ENCODE measurements at places on chromosomes 7 and 10. TPM values are rescaled to one million over a fixed set of nuclear protein-coding genes. Genes with fewer than 3 reads are reported as not detected.

ZNF735 gene
- not detected for total RNA-seq

- DNase-seq: no peak
- no peaks in the 10 kb centered on the region for H3K27me3 ChIP-seq
- no peak overlapping the region for H3K4me3 ChIP-seq
- no peak overlapping the region for H3K27ac ChIP-seq
- no peaks in the 10 kb centered on the region for H3K4me1 ChIP-seq
Observed at GRCh38 chr7:26500749-26501352, 209.2 kb downstream of the SNX10 start.

- DNase-seq: no peak
- H3K4me3 ChIP-seq: no peak overlapping the region
- H3K36me3 ChIP-seq: peaks cover 66% of the 10 kb centered on the region
- H3K27ac ChIP-seq: no peak overlapping the region
Observed at GRCh38 chr7:98192781-98193457, 18.3 kb upstream of the BHLHA15 start.

DNA sequence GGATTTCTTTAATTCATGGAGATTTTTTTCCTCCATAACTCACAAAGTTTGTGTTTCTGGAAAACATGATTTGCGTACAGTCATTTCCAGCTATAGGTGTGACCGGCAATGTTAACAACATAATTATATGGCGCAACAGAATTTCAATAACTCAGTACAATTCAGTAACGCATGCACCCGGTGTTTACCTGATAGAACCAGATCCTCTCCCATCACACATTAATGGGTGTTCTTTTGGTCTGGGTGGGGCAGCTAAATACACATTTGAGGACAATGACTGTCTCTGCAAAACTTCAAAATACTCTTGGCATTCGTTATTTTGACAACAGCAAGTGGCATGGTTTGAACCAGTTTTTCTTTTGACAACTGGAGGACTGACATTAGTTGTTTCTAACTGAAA, 102.3 kb downstream of the KLF6 start:
- H3K27ac ChIP-seq: no peak overlapping the region
- no peak for DNase-seq
- H3K36me3 ChIP-seq: no peaks in the 10 kb centered on the region
- no peaks in the 10 kb centered on the region for H3K27me3 ChIP-seq
- no peaks in the 10 kb centered on the region for H3K4me1 ChIP-seq

- no peaks in the 10 kb centered on the region for H3K36me3 ChIP-seq
- peak overlapping the region; percentile 3 for H3K4me3 ChIP-seq
Observed at GRCh38 chr7:4707217-4707741, 25.2 kb downstream of the FOXK1 start.

LRRN3 gene
- 6.1 TPM for total RNA-seq

DNA sequence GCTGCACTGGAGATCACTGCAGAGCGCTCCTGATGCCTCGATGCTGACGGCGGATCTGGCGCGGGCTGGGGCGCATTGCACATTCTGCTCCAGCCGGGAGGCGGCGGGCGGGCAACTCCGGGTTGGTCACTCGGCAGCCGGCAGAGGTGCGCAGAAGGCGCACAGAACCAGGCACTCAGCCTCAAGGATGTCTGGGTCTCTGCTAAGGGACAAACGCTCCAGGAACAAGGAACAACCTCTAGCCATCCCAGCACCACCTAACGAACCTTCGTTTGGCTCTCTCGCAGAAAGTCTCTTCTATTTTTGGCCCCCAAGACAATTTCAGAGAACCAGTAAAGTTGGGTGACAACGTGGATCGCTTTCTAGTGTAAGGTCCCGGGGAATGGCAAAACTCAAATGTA, 254.6 kb downstream of the OTUD1 start:
- H3K27me3 ChIP-seq: peaks cover 52% of the 10 kb centered on the region
- H3K36me3 ChIP-seq: no peaks in the 10 kb centered on the region
- peaks cover 11% of the 10 kb centered on the region for H3K4me1 ChIP-seq
- peak; percentile 43 for DNase-seq
- H3K4me3 ChIP-seq: no peak overlapping the region
